ENCODE measurements at places on chromosomes 1 and 21.

DNA sequence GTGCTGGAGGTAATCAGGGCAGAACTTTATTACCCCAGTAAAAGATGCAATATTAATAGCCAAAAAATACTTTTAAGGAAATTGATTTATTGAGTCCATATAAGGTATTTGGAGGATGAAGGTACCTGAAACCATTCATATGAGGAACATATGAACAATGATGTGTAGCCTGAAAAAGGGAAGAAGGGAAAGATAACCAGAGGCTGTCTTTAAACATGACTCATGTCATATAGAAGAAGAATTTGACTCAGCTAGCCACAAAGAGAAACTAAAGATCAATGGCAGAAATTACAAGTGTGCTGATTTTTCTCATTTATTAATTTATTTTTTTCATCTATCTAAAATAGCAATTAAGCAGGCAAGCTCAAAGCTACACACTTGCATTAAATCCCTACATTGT is 136.2 kb upstream of the DUSP10 start:
- DNase-seq = no peak

GRCh38 chr1:18413541-18414305 is 67.0 kb upstream of the KLHDC7A start:
- DNase-seq = no peak

DNA sequence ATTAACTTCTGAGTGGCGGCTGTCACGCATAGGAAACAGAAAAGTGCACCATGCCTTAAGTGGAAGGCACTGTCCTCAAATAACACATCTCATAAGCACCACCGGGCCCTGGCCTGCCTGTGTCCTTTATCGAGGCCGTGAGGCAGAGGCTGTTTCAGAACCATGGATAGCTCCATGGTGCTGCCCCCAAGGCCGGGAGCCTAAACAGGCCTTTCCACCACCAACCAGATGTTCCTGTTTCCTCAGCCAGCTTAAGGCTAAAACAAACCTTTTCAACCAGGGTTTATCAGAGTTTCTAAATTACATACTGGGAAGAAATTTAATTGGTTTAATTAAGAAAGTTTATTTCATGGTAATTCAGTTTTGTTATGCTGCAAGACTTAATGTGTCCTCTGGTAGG is 114.4 kb downstream of the DMRTA2 start:
- peak; percentile 16 for DNase-seq

DNA sequence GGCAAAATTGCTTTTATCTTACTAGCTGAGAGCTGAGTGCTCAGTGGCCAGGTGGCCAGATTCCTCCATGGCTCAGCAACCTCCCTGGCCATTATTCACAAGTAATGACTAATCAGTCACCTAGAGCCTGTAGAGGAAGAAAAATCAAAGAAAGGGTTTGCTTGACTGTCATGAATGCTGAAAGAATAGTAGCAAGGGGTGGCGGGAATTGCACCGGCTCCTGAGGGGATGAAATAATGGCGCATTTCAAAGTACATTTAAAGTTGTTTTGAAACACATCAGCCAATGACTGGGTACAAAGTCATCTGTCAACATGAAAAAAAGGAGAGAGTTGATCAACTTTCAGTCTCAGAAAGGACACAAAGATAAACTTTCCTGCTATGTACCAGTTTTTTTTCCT is 99.5 kb downstream of the OMA1 start:
- DNase-seq = no peak

DNA sequence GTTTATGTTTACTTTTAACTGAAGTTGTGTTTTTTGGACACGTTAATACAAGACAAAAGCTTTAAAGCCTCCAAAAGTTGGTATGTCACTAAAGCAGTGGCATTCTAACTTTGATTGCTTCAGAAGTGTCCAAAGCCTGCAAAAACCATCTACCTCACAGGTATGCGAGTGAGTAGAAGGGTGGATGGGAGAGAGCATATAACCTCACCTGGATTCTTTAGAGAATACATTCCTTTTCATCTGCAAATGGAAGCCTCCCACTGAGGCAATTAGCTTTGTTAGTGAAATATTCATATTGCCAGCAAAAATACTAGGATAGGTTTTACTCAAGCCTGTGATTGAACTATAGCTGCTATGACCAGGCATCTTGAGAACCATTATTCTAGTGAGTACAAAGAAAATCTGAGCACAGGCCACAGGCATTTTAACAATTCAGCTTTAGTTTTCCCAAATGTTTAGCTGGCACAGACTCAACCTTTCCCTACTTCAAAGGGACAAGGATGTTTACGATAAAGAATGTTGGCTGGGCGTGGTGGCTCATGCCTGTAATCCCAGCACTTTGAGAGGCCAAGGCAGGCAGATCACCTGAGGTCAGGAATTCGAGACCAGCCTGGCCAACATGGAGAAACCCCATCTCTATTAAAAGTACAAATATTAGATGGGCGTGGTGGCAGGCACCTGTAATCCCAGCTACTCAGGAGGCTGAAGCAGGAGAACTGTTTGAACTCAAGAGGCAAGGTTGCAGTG is 39.7 kb downstream of the MAP3K21 start:
- no peak for DNase-seq

DNA sequence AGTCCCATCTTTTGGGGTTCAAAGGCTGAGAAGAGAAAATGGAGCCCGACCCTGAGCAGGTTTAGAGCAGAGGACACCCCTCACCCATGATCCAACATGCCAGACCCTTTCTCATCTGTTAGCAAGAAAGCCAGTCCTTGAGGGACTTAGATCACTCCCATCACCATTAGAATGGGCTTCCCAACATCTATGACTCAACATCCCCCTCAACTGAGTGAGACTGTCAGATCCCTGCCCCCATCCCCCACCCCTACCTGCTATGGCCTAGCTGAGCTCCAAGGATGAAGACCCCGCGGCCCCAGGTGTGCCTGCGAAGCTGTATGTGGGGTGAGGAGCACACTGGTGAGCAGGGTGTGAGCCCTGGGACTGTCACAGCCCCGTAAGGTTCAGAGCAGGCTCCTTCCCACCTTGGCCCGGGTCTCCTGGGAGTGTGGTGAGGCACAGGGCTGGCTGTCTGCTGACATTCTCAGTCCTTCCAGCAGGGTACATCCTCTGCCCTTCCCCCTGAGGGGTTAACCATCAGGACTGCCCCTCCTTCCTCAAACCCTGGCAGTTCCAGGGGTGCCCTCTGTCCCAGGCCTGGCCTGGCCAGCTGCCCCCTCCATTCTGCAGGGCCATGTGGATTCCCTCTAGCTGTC is 21.4 kb upstream of the BLACAT1 start:
- no peak for DNase-seq

DNA sequence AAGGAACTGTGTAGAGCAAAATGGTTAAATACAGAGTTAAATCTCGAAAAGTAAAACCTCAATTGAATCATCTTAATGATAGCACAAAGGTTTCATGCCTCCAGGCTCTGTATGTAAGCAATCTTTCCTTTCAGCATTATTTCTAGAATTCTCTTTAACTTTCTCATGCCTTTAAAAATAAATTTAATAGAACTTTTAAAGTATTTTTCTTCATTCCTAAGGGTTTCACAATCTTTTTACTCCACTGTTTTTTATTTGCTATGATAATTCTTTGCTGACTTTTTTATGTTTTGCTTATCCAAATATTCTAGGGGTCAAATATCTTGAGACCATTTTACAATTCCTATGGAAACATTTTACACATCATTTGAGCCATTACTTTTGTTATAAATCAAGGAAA is 288.0 kb downstream of the BACH1 start:
- DNase-seq = no peak

DNA sequence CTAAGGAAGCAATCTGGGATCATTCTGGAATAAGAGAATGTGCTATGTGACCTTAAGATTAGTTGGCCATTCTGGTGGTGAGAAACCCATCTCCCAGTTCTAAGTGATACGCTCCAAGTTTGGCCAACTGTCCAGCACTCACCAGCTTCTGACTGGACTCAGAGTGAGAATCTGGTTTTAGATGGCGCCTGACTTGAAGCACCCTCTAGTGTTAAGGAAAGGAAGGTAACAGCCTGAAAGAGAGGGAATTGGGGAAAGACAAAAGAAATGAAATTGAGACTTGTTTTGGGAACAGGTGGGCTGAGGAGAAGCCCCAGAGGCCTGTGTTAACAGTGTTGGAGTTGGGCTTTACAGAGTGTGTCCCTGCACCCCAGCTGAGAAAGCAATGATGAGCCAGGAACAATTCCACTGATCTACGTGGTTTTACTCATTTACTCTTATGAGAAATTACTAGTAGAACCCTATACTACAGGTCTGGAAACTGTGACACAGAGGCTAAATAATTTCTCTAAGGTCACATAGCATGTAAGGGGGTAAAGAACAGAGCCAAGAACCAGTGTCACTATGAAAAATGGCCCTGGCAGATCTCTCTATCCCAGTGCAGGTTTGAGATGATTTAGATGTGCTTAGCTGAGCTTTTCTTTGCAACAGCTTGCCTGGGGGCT is 9.3 kb upstream of the FCAMR start:
- no peak for DNase-seq

DNA sequence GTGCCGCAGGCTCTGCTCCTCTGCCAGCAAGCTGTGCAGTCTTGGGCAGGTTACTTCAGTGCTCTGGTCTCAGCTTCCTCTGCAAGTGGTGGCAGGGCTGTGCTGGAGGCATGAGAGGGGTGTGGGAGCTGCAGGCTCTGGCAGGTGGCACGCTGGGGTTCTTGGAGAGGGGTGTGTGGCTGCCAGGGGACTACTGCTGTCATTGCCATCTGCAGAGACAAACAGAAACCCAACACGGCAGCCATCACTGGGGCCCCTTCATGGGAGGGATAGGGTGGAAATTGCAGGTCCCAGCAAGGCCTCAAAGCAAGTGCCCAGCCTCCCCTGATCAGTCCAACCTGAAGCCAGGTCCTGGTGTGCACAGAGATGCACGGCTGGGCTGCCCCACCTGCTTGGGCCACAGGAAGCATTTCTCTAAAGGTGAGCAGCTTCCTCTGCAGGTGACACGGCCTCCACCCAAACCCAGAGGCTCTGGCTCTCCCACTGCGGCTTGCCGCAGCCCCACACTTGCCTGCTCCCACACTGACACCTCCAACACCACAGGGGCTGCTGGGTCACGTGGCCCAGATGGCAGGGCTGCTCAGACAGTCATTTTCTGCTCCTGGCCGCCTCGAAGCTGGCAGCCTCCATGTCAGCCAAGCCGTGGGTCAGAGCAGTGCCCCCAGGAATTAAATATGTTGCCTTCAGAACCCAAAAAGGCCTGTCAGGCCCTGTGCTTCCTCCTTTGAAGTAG is 4.1 kb upstream of the COL6A2 start:
- no peak for DNase-seq

DNA sequence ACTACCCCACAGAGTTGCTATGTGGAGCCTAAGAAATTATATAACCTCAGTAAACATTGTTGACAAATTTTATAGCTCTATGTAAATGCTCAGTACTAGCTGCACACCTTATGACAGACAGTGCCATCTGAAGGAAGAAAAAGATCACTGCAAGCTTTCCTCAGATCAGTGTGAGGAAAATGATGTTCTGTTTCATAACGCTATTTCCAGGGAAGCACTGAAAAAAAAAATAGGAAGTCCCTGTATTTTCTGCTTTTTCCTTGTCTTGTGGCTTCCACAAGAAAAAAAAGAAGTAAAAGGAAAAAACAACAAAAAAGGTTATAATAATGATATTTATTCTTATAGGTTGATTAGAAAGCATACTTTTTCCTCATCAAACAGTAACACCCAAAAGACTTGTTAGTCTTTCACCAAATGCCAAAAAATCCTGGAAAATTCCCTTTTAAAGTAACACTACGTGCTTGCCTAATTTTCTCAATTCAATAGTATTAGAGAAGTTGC is 23.2 kb downstream of the LYST start:
- no peak for DNase-seq

GRCh38 chr1:3598522-3599285 is 12.6 kb downstream of the MEGF6 start:
- no peak for DNase-seq

DNA sequence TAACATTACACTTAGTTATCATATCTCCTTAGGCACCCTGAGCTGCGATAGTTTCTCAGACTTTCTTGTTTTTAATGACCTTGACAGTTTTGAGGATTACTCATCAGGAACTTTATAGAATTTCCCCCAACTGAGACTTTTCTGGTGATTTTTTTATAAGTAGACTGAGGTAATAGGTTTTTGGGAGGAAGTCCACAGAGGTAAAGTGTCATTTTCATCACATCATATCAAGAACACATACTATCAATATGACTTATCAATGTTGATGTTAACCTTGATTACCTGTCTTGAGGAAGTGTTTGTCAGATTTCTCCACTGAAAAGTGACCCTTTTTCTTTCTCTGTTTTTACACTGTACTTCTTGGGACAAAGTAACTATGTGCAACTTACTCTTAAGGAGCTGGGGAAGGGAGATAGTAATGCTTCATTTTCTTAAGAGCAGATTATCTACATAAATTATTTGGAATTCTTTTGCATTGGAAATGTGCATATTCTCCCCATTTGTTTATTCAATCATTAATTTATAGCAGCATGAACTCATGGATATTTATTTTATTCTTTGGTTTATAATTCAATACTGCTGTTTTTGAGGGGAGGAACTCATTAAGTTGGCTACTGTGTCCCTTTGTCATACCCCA is 72.8 kb upstream of the HSD17B7 start:
- DNase-seq = no peak

DNA sequence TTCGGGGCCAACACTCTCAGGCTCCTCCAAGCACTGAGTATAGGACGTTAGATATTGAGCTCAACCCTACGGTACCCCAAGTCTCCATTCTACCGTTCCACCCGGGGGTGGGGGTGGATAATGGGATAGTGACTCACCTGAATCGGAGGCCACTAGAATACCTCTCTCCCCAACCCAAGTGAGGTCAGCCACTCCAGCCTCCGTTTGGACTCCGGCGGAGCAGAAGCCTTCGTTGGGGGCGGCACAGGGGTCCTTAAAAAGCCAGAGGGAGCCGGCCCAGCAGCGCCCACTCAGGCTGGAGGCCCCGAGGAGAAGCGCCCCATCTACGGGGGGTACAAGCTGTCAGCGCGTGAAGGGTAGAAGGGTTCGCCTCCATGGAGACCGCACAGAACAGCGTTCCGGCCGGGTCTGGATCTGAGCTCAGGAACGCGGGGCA is 556 bp downstream of the WDR77 start:
- DNase-seq = no peak

DNA sequence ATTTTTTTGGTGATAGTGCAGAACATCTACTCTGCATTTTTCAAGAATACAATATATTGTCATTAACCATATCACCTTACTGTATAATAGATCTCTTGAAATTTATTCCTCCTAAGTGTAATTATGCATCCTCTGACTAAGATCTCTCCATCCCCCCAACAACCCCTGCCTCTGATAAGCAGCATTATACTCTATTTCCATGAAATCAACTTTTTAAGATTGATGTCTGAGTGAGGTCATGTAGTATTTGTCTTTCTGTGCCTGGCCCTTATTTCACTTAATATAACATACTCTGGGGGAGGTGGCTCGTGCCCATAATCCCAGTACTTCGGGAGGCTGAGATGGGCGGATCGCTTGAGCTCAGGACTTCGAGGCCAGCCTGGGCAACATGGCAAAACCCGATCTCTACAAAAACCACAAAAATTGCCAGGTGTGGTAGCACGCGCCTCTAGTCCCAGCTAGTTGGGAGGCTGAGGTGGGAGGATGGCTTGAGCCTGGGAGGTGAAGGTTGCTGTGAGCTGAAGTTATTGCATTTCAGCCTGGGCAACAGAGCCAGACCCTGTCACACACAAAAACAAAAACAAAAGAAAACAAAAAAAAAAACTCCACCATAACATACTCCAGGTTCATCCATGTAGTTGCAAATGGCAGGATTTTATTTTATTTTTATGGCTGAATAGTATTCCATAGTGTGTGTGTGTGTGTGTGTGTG is 5.7 kb downstream of the ACOT11 start:
- no peak for DNase-seq

- no peak for DNase-seq
These were observed 70.3 kb downstream of the VPS26C start for GRCh38 chr21:37196847-37197246.
